ENCODE measurements at places on chromosomes 16 and 17.

DNA sequence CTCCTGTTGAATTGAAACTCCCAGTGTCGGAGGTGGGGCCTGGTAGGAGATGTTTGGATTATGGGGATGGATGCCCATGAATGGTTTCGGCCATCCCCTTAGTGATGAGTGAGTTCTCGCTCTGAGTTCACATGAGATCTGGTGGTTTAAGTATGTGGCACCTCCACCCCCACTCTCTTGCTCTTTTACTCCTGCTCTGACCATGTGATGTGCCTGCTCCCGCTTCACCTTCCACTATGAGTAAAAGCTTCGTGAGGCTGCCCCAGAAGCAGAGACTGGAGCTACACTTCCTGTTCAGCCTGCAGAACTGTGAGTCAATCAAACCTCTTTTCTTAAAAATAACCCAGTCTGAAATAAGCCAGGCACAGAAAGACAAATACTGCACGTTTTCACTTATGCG is 512.4 kb downstream of the HS3ST4 start:
- DNase-seq: no peak

GRCh38 chr16:86449446-86450095 is 60.8 kb upstream of the FOXF1 start:
- DNase-seq: no peak

- no peak for DNase-seq
These were observed 92.9 kb downstream of the YPEL2 start for GRCh38 chr17:59424331-59424730.

DNA sequence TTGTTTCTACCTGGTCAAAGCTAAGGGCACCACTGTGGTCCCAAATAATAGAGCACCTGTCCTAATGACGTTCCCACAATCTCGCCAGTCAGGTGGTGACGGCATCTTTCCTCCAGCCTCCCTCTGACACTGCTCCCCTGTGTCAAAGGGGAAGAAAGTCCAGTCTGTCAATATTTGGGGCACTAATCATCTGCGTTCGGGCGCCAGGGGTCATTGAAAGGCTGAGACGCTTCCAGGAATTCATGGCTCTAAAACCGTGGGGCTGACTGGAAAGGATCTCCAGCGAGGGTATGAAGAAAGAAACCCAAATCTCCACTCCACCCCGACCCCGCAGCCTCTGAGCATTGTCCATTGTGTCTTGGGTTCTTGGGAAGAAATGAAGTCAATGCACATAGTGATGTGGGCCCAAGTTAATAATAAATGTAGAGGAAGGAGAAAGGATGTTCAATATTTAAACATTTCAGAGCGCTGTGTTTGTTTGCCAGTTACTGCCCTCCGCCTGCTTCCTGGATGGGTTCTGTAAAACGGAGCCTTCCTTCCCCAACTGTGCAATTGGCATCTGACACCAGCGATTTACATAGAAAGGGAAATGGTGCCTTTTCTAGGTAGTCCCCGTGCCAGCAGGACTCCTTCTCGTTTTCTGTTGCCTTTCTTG is 103.2 kb downstream of the SOCS1 start:
- no peak for DNase-seq

GRCh38 chr16:64225036-64225435 is 896.8 kb downstream of the CDH11 start:
- DNase-seq: no peak
